Stimulated activated CD8-positive, alpha-beta memory T cell treated with anti-CD3 and anti-CD28 coated beads, Interleukin-12 subunit alpha, Interleukin-12 subunit beta, amount 100 ng/mL, for 1 hour (primary cell): ENCODE measurements at places on chromosomes 16 and 17.

DNA sequence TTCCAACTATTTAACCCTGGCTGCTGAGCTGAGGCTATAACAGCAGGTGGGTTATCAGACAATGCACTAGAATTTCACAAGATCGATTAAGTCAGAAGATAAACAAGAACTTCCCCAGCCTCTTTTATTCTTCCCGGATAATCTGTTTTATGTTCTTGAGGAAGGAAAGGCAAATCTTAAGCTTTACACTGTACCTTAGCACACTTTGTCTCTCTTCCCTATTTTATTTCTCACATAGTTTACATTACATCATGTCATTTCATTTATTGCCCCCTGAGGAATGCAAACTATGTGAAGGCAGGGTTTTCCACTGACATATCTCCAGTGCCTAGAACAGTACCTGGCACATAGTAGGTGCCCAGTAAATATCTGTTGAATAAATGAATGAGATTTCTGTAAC, 139.6 kb downstream of the SKAP1 start:
- DNase-seq: no peak

- DNase-seq: no peak
Observed at GRCh38 chr17:60577147-60577915, 22.7 kb upstream of the PPM1D start.

- no peak for DNase-seq
Observed at GRCh38 chr16:49566432-49566831, 192.8 kb downstream of the C16orf78 start.

DNA sequence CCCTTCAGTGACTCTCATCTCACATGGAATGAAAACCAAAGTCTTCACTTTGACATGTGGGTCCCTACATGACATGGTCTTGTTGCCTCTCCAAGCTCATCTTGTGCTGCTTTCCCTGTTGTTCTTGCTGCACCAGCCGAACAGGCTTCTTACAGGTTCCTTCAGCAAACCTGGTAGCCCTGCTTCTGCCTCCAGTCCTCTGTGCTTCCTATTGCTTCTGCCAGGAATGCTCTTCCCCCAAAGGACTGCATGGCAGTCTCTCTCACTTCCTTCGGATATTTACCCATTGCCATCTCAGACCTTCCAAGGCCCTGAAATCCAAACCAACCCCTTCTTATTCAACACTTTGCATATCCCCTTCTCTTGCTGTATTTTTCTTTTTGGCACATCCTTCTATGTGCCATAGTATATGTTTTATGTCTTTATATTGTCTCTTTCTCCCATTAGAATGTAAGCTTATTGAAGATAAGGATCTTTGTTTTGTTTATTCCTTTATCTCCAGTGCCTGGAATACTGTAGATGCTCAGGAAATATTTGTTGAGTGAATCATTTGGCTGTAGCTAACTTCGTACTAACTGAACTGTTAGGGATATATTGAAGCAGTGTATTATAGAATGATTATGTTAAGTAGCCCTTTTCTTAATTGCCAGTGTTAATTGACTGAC, 57.9 kb upstream of the SLC12A3 start:
- no peak for DNase-seq

GRCh38 chr17:9935408-9935807, 30.3 kb upstream of the RCVRN start:
- DNase-seq: no peak

DNA sequence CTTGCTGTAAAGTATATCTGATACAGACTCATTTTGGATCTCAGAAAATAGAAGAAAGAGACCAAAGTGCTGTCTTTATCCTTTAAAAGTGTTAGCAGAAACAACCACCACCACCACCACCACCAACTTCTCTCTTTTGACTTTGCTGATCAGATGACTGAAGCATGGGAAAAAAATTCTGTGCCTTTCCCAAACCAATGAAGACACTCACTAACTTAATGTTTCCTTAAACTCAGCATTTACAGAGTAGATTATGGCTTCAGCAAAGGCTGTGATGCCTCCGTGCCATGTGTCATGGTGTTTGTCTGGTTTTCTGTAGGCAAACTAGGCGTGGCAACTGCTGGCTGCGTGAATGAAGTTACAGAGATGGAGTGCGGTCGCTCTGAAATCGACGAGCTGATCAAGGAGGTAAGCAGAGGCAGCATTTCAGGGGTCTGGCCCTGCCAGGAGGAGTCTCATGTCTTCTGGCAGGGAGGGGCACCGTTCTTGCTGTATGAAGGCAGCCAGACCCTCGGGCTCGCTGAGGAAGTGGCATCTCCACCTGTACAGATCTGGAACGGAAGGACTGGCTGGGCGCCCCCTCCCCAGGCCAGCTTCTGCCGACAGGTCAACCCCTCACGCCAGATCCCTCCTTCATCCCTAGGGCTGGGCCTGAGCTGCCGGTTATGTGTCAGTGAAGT, 12.4 kb downstream of the IRF8 start:
- no peak for DNase-seq
